ENCODE measurements at places on chromosomes 4 and X.

- DNase-seq: no peak
Observed at GRCh38 chr4:1718095-1718850, 2.9 kb downstream of the TMEM129 start.

DNA sequence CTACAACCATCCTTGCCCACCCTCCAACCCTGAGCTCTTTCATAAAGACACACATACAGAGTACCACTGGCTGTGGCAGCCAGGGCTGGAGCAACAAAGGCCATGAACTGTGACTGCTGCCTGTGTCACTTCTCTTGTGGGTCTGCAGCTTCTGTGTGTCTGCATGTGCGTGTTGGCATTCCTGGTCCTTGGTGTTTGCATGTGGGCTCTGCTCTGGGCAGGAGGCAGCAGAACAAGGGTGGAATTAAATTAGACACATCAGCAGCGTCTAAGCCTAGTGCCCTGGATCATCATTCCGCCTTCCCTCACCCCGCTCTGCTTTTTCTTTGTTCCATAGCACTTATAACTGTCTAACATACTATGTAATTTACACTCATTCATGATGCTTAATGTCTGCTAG lies 157.7 kb downstream of the MGST2 start:
- no peak for DNase-seq

DNA sequence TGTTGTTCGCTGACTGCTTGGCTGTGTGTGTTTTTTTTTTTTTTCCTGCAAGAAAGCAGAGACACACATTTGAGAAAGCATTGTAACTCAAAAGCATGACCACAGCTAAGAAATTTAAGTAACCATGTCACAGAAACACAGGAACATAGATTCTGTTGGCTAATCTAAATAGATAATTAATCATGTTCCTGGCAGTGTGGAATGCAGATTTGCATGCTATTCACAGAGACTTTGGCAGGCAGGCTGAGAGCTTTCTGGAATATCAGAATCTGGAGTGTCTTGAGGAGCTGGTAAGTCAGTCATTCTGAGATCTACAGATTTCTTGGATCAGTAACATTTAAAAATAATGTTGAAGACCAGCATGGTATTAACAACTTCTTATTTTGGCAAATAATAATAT lies 33.2 kb upstream of the SMS start:
- peak; percentile 41 for DNase-seq

DNA sequence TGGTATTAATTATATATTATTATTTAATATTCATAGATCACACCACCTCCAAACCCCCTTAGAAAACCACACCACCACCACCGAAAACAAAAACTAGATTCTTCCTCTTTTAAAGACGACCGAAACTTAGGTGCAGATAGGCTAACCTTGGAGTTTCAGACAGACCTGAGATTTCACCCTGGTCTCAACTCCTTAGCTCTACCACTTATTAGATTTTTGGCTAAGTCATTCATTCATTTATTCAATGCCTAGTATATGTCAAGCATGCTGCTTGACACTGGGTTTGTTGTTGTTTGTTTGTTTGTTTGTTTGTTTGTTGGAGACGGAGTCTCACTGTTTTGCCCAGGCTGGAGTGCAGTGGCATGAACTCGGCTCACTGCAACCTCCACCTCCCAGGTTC lies 9.5 kb upstream of the BMP2K start:
- DNase-seq: no peak

DNA sequence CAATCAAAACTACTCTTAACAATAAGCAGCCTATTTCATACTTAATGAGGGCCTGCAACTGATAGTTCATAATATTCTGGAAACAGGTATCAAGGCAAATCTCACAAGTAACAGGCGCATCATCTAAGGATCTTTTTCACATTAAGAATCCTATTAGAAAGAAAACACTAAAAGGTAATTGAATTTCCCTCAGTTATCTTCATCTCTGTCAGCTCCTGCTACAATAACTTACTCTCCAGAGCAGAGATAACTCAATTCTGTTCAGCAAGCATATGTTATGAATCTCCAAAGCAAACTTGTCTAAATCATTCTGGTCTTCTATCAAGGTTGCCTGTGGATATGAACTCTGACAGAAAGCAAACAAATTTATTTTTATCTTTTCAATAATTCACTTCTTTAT lies 126.1 kb downstream of the MAB21L2 start:
- no peak for DNase-seq

DNA sequence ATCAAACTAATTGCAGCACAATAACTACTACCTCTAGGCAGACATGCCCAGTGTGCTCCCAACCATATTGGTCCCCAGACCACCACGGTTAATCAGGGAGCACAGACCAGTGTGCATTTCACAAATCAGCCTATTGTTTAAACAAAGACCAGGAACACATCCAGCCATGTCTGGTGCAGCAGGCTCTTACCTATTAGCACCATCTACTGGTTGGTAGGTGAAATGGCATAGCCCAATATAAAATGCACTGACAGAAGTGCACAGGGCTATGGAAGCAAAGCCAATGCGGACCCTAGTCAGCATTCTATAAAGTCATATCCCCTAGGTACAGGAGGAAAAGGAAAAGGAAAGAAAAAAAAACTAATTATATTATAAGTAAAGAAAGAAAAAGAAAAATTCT lies 15.5 kb upstream of the CYLC1 start:
- peak; percentile 0 for DNase-seq

DNA sequence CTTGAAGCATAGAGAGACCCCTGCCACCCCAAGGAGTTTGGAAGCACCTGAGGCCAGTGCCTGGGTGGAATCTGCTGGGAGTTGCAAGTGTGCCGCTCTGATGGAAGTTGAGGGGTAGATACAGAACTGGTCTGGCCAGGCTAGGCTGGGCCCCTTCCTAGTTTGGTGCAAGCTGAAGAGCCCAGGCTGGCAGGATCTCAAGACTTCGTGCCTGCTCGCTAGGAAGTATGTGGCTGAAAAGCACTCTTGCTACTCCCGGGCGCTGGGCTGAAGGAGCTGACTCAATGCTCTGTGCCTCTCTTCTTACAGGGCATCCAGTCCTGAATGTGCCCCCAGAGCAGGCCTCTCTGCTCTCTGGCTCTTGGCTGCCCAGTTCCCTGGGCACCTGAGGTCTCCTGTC lies 51.7 kb upstream of the PJA1 start:
- DNase-seq: peak; percentile 56

GRCh38 chr4:23904639-23905071 lies 14.8 kb upstream of the PPARGC1A start:
- DNase-seq: no peak

DNA sequence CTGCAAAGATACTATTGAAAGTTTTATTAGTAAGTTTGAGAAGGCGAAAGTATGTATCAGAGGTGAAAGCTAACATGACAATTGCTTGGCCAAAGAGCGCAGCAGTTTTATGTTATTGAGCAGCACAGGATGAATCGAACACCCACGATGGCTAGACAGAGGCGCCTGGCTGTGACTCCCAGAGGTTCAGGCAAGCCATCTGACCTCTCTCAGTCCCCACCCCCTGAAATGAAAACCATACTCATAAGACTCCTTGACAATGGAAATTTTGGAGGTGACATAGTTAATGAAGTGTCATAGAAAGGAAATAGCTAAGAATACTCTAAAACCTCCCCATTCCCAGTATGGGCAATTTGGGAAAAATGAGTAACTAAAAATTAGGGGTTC lies 70.6 kb downstream of the MGST2 start:
- no peak for DNase-seq

DNA sequence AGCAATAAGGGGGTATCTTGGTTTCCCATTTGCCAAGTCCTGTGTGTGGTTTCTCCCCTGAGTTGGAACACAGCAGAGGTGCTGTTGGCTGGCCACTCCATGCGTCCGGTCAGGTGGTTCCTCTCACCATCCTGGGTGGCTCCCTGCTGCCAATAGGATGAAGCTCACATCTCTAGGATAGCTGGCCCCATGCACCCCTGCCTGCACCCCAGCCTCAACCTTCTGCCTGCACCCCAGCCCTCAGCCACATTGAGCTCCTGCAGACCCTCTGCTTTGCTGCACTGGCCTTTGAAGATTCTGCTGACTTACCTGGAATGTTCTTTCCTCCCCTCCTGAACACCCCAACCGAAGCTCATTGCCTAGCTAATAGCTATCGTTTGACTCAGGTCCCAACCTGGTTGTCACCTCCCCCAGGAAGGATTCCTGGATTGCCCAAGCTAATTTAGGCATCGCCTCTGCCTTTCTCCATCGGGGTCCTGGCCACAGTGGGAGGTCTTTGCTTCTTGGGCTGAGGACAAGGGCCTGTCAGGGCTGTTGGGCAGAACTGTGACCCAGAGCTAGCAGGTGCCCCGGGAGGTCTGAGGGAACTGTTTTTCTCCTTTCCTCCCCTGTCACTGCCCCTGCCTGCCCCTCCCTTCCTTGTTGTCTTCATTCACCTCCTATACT lies 36.6 kb upstream of the GRPEL1 start:
- no peak for DNase-seq

DNA sequence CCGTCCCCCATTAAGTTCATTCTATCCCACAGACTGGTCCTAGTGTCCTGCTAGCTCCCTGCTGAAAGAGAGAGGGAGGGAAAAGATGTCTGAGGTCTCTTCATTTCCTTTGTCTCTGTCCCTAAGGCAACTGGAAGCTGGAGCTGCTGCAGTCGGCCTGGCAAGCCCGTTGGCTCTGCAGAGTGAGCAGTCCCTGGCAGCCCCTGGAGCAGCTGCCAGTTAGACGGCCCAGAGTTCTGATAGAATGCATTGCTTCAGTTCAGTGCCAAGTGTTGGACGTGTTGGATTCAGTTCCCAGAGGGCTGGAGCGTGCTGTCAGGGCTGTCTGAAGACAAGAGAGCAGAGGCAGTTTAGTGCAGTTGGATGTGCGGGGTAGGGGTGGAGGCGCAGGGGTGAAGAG lies 975 bp downstream of the KCNE5 start:
- peak; percentile 35 for DNase-seq

- DNase-seq: no peak
Observed at GRCh38 chrX:104392350-104392749, 137.6 kb upstream of the ESX1 start.

- no peak for DNase-seq
Observed at GRCh38 chr4:155658681-155659064, 8.0 kb upstream of the GUCY1A1 start.

- DNase-seq: no peak
Observed at GRCh38 chr4:29619168-29619567, 1101.0 kb upstream of the PCDH7 start.

GRCh38 chrX:104864296-104864695 lies 298.3 kb downstream of the IL1RAPL2 start:
- no peak for DNase-seq

DNA sequence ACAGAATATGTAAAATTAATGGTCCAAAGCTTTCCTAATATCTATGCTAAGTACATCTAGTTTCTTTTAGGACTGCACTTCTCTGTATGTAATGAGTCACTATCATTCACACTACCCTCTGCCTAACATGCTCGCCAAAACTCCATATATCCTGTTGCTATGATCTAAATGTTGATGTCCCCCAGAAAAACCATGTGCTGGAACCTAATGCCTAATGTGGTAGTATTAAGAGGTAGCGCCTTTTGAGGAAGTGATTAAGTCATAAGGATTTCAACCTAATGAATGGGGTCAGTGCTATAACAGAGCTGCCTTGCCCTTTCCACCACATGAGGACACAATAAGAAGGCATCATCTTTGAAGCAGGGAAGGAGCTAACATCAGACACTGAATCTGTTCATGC lies 34.9 kb upstream of the NFKB1 start:
- DNase-seq: no peak

GRCh38 chrX:131944936-131945902 lies 77.9 kb upstream of the STK26 start:
- no peak for DNase-seq

GRCh38 chr4:41157009-41157408 lies 57.3 kb downstream of the APBB2 start:
- no peak for DNase-seq

- DNase-seq: no peak
Observed at GRCh38 chr4:101199507-101200285, 147.6 kb downstream of the PPP3CA start.

DNA sequence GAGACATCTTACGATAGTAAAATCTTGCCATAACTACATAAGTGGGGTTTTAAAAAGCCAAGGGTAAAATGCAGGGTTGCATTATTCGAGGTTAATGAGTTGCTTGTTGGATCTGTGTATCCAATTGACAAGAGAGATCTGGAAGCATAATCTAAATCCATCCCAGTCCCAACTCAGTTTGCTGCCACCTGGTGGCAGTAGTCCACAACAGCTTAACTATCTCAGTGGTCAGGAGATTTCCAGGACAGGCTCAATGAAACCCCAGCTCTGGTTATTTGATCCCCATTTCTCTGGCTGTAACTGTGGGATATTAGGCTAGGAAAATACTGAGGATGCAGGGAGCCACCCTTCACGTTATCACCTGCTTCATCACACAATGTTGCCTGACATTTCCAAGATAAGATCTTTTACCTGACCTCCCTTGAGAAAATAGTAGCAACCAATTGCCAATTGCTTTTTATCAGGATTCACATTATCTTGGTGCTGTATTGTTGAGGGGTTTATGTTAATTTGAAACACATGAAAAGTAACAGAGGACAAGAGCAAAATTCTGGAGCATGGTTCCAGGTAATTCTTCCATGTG lies 88.2 kb upstream of the TNIP3 start:
- DNase-seq: peak; percentile 82

- DNase-seq: no peak
Observed at GRCh38 chr4:14701389-14701788, 300.9 kb upstream of the CPEB2 start.

- DNase-seq: no peak
Observed at GRCh38 chr4:158875455-158875854, 106.6 kb downstream of the FNIP2 start.

DNA sequence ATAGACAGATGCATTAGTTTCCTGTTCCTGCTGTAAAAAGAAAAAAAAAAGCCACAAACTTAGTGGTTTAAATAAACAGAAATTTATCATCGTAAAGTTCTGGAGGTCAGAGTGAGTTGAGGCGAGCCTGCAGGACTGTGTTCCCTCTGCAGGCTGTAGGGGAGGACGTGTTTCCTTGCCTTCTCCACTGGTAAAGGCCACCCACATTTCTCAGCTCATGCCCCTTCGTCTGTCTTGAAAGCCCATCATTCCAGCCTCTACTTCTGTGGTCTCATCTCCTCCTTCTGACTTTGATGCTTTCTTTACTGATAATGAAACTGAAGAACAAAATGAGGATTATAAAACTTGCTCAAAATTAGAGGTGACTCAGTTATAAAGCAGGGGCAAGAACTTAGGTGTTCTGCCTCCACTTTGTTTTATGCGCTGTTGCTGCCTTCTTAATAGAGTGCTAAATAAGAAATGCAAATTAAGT lies 143.0 kb downstream of the STIM2 start:
- peak; percentile 66 for DNase-seq

GRCh38 chrX:103398421-103398864 lies 22.1 kb downstream of the BEX3 start:
- no peak for DNase-seq

DNA sequence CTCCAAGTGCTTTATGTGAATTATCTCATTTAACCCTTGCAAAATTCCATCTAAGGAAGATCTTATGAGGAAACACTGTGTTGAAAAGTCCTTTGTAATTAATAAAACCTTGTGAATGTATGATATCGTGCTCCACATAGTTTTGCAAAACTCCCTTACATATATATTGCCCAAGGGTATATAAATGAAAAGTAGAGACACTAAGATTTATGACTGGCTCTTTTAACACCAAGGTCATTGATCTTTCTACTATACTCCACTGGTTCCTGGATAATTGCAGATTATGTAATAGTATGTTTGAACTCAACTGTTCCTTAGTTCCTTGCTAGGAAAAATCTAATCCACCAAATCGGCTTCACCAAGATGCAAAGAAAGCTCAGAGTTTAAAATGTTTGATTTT lies 48.0 kb upstream of the TMEM33 start:
- DNase-seq: no peak
